Skin of body (tissue), 3 donors: ENCODE measurements at places on chromosomes 16 and 17.

- no peak for DNase-seq
These were observed 10.4 kb downstream of the ERBB2 start for GRCh38 chr17:39709998-39710964.

DNA sequence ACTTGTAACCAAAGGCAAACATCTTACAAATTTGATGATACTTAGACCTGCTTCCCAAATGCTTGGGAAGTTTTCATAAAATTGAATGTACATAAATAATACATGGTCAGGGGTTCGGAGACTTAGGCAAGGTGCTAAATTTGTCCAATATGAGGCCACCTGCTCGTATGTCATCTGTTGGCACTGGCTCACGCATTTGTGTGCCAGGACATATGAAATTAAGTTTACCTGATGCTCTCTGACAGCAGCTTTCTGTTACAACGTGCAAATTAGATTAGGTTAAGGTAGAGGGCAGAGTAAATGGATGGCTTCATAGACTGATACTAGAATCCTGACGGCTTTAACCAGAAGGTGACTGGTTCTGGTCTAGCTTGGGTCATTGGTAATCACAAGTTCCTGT, 970.3 kb upstream of the RBFOX1 start:
- no peak for DNase-seq

DNA sequence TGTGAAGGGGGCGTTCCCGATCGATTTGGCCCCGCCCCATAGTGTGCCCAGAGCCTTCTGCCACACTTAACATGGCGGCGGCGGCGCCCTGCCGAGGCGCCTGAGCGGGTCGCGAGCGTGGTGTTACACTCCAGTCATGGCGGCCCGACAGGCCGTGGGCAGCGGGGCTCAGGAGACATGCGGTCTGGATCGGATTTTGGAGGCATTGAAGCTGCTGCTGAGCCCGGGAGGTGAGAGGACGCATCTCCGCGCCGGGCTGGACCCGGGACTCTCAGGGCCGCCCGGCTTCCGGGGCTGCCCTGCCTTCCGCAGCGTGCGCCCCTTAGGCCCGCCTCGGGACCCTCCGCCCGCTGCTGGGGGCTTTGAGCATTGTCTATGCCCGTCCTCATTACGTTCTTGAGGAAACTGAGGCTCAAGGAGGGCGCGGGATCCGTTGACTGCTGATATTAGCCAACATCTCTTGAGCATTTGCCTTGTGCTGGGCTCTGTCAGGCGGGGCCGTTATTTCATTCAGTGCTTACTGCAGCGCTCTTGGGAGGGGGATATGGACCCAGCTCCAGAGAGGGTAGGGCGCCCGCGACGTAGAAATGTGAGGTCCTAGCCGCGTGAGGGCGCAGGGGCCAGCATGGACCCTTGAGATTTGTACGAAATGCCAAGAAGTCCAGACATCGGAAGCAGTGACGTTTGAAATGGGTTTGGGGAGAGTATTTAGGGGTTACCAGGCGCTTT, at the start of gene TANGO6:
TSS of gene TANGO6 (plus strand) at position 50 of the 729 bp plus-strand sequence. CDS start at position 137, 87 bp downstream.
- DNase-seq, result peak; percentile 47

- no peak for DNase-seq
These were observed 7.5 kb downstream of the CCDC40 start for GRCh38 chr17:80043963-80044362.

GRCh38 chr17:83173914-83174361, 94.5 kb downstream of the METRNL start:
- no peak for DNase-seq

DNA sequence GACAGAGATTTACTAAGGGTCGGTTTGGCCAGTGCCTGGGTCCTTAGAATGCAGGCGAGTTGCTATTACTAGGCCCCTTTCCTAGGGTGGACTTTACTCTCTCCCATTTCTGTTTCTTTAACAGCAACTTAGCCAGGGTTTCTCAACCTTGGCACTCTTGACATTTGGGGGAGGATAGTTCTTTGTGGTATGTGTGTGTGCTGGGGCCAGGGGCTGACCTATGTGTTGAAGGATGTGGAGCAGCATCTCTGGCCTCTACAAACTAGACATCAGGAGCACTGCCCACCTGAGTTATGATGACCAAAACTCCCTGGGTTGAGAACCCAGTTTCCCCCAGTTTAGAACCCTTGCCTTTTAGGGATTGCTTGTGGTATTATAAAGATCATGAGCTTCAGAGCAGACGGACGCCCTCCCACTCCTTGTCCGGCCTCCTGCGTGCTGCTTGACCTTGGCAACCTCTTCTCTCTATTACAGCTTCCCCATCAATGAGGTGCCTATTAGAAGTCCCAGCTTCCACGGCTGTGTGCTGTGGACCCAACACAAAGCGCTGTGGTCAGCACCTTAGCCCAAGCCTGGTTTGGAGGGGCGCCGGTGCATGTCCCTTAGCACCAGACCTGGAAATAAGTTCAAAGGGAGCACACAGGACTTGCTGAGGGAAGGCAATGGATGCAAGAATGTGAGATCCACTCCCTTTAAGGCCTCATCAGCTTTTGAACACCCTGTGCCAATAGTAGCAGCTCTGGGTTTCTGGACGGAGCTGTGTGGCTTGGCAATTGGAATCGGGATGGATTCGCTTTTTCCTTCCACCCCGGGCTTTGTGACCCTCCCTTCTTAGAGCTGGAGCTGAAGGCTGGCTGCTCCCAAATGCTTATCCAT, 239.2 kb upstream of the MAF start:
- peak; percentile 79 for DNase-seq

DNA sequence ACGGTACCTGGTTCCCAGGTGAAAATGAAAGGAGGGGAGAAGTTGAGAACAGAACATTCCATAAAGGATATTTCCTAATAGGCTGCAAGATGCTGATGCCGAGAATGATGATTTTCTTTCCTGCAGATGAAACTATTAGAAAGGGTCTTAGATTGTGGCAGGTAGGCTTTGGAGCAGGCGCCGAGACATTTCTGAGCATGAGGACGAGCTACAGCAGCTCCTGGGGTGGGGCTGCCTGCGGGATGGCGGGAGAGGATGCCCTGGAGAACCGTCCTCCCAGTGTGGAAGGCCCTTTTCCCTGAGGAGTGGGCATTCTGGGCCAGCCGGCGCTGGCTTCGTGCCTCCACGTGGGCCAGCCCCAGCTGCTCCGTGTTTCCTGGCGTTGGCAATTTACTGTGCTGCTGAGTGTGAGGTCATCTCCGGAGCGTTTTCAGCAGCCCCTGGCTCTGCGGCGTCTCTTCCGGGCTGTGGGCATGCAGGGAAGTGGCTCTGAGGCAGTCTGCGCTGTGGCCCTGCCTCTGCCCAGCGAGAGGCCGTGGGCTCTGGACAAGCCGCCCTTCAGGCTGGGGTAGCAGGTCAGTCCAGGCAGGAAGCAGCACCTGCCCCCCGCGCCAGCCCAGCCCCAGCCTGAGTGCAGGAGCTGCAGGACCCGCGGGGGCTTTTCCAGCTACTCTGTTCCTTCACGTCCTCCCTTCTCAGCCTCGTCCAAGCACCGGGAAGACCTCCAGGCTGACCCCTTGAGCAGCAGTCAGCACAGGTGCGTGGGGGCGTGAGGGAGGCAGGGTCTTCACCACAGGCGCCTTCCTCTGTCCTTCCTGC, 12.2 kb downstream of the ENGASE start:
- no peak for DNase-seq
